ENCODE measurements at places on chromosomes 2 and 18. TPM values are rescaled to one million over a fixed set of nuclear protein-coding genes. Genes with fewer than 3 reads are reported as not detected.

GRCh38 chr18:1481577-1481976 lies 576.9 kb downstream of the ADCYAP1 start:
- no peaks in the 10 kb centered on the region for H3K27me3 ChIP-seq
- no peak overlapping the region for H3K4me3 ChIP-seq
- no peak overlapping the region for H3K27ac ChIP-seq
- no peaks in the 10 kb centered on the region for H3K36me3 ChIP-seq

GPR17 gene
- not detected for total RNA-seq

DNA sequence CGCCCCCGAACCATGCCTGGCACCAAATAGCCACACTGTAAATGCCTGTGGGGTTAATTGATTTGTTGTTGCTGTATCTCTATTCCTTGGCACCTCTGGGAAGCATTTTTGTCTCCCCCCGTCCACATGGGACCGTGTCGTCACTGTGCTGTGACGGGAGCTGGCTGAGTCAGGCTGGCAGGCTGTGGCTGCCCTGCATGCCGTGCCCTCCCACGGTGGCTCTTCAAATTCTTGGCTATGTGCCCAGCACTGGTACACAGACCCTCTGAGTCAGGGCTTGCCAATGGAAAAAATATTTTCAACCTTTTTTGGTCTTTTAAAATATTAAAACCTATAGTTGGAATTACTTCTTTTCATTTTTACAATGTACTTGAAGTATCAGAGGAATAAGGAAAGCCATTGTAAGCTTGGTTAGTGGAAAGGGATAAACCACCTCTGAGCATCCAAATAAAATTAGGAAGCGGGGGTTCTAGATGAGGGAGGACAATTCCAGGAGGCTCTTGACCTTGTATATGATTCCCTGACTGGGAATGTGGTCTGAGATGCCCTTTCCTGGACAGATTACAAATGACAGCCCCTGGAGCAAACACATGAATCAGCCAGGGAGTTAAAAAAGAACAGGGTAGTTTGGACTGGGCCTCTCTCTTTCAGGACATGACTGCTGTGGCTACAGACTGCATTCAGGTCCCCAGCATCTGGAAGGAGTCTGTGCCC lies 59.4 kb downstream of the DGKD start:
- no peak overlapping the region for H3K4me3 ChIP-seq
- peaks cover 12% of the 10 kb centered on the region for H3K4me1 ChIP-seq
- DNase-seq: no peak
- no peaks in the 10 kb centered on the region for H3K36me3 ChIP-seq
- no peaks in the 10 kb centered on the region for H3K27me3 ChIP-seq

DNA sequence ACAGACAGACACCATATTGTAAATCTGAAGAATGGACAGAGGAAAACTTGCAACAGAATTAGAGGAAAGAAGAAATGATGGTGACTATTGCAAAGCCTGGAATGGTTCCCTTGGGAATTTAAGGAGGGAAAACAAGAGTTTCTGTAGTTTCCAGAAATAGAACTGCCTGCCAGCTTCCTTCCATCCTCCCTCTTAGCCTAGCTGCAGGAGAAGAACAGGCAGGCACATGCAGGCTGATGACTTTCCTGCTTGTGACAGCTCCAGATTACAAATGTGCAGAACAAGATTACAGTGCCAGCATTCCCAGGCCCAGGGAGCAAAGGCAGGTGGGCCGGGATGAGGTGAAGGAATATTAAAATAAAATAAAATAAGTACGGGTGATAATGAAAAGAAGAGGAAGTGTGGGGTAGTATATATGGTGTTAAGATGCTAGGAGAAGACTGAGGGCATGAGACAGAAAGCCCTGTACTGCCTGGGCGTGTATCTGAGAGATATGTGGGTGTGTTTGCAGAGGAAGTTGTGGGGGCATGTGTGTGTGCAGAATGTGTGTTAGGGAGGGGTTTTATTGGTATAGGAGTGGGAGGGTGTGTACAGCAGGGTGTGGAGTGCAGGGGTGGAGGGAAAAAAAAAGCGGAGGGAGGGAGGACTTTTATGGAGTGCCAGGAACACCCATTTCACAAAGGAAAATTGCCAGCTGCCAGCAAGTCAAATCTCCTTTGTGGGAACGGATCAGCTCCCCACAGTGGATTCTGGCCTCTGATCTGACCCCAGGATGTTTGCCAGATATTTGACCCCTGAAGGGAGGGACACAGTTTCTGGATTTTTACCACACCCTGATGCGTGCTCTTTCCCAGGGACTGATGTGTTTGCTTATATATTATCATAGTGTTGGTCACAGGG lies 43.9 kb upstream of the NEMP2 start:
- H3K4me1 ChIP-seq: peaks cover 29% of the 10 kb centered on the region
- H3K36me3 ChIP-seq: no peaks in the 10 kb centered on the region
- no peak for DNase-seq
- no peak overlapping the region for H3K4me3 ChIP-seq

DNA sequence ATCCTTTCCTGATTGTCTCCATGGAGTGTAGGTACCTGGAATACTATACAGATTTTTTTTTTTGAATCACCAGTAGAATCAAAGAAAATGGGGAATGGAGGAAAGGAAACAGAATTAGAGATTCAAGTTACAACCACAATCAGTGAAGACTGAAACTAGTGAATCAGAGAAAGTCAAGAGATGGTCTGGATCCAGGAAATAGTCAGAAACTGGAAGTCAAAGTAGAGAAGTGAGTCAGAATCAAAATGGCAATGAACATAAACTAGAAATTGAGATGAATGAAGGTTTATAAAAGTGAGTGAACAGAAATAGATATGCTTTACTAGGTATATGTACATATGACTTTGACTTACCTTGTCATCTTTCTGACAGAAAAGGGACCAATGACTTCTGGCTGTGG lies 579.0 kb downstream of the PLCL1 start:
- DNase-seq: no peak
- no peak overlapping the region for H3K4me3 ChIP-seq
- H3K36me3 ChIP-seq: no peaks in the 10 kb centered on the region
- no peaks in the 10 kb centered on the region for H3K27me3 ChIP-seq
- no peaks in the 10 kb centered on the region for H3K4me1 ChIP-seq
- no peak overlapping the region for H3K27ac ChIP-seq

ABCG5 gene
- not detected for total RNA-seq

GRCh38 chr18:47968721-47969120 lies 38.3 kb upstream of the SMAD2 start:
- no peak overlapping the region for H3K27ac ChIP-seq
- H3K4me3 ChIP-seq: no peak overlapping the region
- H3K36me3 ChIP-seq: no peaks in the 10 kb centered on the region
- no peaks in the 10 kb centered on the region for H3K27me3 ChIP-seq

GRCh38 chr18:48902023-48902855 lies 48.5 kb downstream of the SMAD7 start:
- no peaks in the 10 kb centered on the region for H3K27me3 ChIP-seq
- H3K27ac ChIP-seq: peak overlapping the region; percentile 79
- no peak for DNase-seq
- no peak overlapping the region for H3K4me3 ChIP-seq
- H3K36me3 ChIP-seq: no peaks in the 10 kb centered on the region
- H3K4me1 ChIP-seq: peaks cover 25% of the 10 kb centered on the region

ALK gene
- 0.74 TPM for total RNA-seq

SUCLG1 gene
- total RNA-seq: 63.8 TPM

SCLY gene
- 13.5 TPM for total RNA-seq

- peak; percentile 69 for DNase-seq
- no peak overlapping the region for H3K4me3 ChIP-seq
- no peaks in the 10 kb centered on the region for H3K36me3 ChIP-seq
- no peak overlapping the region for H3K27ac ChIP-seq
- H3K4me1 ChIP-seq: no peaks in the 10 kb centered on the region
- H3K27me3 ChIP-seq: no peaks in the 10 kb centered on the region
These were observed 26.1 kb upstream of the CYP26B1 start for GRCh38 chr2:72173640-72174321.

DNA sequence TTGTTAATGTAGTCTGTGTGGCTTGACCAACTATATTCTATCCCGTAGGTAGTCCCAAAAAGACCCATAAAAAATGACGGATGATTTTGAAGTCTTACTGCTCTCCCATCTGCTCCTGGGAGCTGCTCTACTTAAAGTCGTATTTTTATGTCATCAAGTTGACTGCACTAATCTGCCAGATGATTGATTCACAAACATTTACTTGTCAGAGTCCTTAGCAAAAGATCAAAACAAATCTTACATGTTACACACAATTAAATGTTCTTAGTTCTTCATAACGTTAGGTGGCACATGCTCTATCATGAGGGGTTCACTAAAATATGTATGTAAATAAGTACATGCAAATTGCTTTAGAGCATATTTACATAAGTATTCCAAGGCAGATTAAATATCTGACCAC lies 498.3 kb upstream of the LRRTM4 start:
- no peak for DNase-seq
- H3K4me1 ChIP-seq: no peaks in the 10 kb centered on the region
- H3K27me3 ChIP-seq: no peaks in the 10 kb centered on the region
- H3K27ac ChIP-seq: no peak overlapping the region
- no peaks in the 10 kb centered on the region for H3K36me3 ChIP-seq
